LNCaP clone FGC (cell line): ENCODE measurements at places on chromosomes 6 and 20.
A peak's percentile ranks its signal among the peaks of the same experiment; 100 is the strongest.

DNA sequence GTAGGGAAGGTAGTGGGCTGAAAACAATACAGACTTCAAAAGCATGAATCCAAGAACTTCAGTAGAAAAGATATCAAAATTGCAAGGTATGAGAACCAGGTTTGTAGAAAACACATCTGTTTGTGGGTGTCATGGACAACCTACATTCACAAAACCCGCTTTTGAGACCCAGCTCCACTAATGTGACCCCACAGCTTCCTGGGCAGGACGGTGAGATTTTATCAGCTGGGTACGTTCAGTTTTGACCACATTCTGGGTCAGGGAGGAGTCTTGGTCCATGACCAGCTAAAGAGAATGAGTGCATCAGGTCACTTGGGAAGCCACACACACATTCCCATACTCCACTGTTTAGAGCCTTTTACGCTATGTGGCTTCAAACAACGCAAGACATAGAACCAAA, 77.1 kb downstream of the BCAS1 start:
- no peak for DNase-seq

DNA sequence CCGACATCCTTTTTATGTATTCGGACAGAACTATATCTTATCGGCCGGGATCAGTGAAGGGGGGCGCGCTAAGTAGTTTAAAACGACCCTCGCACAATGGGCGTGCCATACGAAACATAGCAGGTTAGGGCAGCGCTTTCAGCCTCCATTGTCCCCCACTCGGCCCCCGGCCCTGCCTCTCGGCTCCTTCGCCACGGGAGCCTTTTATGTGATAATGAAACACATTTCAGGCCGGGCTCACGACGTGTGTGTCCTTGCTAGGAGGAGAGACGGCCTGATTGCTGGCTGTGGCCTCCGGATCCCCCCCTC, 5.3 kb downstream of the FOXA2 start:
- no peak for DNase-seq

- DNase-seq = no peak
These were observed 256.8 kb upstream of the PMEPA1 start for GRCh38 chr20:57966620-57967019.

GRCh38 chr6:63245909-63246308, 34.6 kb downstream of the FKBP1C start:
- DNase-seq = no peak

DNA sequence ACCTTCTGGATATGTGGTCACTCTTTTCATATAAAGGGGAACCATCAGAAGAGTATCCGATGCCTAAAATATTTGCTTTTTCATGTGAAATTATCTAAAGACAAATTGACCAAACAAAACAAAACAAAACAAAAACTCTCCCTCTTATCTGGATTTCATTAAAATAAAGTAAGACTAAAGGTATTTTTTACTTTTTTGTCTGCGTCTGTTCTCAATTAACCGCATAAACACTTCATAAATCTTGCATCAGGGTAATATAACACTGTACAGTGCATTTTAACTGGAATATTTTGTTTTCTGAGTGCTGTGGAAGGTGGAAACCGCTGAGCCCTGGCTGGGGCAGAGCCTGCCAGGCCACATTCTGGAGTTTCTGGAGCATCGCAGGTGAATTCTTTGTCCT, 234.1 kb upstream of the ZFP64 start:
- no peak for DNase-seq

DNA sequence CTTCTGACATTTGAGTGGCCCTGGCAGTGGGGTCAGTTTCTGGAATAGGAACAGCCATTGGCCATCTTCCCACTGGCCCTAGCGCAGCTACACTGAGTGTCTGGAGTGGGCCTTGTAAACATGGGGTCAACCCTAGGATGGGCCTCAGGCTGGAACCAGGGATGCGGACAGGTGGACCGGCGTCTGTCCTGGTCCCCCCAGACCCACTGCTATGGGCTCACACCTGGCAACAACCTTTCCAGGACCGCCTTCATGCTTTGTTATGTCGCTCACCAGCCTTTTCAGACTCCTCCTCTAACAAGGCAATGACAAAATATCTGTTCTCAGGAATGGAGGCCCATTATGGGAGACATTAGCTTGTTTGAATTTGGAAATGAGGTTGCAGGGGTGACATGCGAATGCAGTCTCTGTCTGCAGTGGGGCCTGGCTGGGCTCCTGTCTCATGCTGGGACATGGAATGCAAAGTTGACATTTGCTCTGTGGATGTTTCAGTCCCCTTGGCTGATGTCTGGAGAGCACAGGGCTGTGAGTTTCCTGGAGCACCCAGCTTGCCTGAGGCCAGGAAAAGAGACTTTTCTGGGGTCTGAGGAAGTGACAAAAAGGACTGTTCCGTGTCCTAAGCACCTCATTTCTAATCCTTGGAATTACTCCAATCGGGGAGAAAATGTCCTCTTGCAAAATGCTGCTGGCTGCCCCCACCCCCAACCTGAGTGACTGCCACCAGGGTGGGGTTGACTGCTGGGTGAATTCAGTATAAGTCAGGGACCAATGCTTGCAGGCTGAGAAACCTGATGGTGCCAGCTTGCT, 98.7 kb upstream of the PMEPA1 start:
- no peak for DNase-seq

GRCh38 chr6:109010705-109011102, 83.9 kb downstream of the SESN1 start:
- peak; percentile 73 for DNase-seq

DNA sequence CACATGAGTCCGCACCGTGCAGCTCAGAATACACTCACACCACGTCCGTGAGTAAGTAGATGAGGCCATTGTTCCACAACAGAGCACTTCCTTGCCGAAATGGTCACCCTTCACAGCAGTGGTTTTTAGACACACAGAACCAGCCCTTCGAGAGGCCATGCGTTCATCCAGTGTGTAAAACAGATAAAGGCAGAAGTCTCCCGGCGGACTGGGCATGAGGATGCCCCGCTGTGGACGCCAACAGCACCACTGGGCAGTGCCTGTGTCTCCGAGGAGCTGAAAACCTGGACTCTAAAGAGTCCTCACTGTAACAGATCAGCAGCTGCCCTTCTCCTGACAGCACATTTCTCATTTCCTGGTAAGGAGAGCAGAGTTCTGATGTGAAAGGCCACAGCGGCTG, 75.2 kb downstream of the WDR27 start:
- DNase-seq = no peak

DNA sequence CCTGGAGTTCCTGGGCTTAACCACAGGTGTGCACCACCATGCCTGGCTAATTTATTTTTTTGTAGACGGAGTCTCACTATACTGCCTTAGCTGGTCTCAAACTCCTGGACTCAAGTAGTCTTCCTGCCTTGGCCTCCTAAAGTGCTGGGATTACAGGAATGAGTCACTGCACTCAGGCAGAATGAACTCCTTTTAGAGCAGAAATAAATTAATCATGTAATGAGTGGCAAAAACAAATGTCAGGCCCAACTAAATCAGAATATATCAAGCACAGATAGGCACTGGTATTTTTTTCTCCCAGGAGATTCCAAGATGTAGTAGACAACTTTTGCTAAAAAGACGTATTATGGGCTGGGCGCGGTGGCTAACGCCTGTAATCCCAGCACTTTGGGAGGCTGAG, 2.6 kb downstream of the RPS10 start:
- DNase-seq = no peak

DNA sequence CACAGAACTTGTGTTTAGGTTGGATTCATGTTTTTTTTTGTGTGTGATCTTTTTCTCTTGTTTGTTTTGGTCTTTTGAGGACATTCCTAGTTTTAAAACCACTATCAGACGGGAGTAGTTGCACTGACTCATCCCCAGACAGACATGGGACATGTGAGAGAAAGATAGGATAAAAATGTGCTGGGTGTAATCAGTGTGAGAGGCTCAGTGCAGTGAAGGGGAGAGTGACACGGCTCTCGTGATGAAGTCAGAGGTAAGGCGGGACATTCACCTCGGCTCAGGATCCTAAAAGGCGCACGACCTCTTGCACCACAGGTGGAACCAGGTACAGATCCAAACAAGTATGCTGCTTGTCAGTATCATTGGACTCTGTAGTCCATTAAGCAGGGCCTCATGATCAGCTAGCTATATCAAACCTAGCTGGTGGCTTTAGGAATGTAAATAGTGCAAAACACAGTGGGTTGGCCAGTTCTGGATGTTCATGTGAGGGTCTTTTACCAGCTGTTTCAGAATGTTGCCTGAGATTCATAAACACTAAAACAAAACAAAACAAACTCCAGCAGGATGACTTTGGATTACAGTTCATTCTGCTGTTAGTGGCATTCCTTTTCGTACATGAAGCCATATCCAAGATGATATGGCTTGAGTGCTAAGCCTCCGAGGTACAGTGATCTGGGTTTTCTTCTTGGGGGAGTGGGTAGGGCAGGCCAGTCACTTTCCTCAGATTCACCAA, 18.0 kb downstream of the FOXO3 start:
- no peak for DNase-seq

GRCh38 chr20:1669304-1669703, 11.7 kb upstream of the SIRPG start:
- no peak for DNase-seq
